ENCODE measurements at places on chromosomes 5 and 9. TPM values are rescaled to one million over a fixed set of nuclear protein-coding genes. Genes with fewer than 3 reads are reported as not detected.

The CCNJL gene
- 23.9 TPM for total RNA-seq

The FBN2 gene
- 0.82 TPM for total RNA-seq

The HACD4 gene
- total RNA-seq = 2.0 TPM

The KDM3B gene
- total RNA-seq = 70.8 TPM

The CARD9 gene
- 2.9 TPM for total RNA-seq

The TSTD2 gene
- total RNA-seq = 20.5 TPM

The SLC2A6 gene
- 20.1 TPM for total RNA-seq

The TEX53 gene
- total RNA-seq = not detected

The SLC27A6 gene
- 0.64 TPM for total RNA-seq

GRCh38 chr9:101050650-101051049, 22.1 kb downstream of the PLPPR1 start:
- no peak for DNase-seq

GRCh38 chr9:33272061-33272460, 7.2 kb downstream of the CHMP5 start:
- DNase-seq = peak; percentile 57

- DNase-seq = peak; percentile 14
Observed at GRCh38 chr9:13485068-13485596, 205.6 kb upstream of the MPDZ start.

DNA sequence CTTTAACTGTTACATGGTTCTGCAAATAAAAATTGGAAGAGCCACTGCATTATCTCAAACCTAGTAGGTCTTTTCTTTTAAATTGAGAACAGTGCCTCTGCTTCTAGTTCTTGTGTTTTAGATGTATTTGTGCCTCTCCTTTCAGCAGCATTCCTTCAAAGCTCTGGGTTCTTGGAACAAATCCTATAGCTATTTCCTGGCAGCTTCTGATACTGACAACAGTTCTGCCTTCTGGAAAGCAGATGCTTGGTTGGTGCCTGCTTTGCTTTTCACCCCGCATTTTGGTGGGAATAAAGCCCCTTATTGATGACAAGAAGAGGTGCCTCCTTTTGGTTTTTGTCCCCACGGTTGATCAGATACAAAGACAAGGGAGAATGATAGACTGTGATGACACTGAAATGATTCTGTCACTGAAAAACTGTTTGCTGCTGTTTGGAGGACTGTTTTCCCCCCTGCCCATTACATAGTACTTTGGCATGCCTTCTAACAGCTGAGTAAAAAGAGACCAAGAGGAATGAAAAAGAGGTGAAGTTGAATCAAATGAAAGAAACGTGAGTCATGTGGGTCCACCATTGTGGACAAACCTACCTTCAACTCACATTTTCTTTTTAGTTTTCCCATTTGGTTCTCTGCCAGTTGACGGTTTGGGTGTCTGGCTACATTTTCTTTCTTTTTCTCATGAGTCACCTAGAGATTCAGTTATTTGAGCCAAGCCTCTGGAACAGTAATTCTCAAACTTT, 5.6 kb downstream of the PTCD2 start:
- no peak for DNase-seq

DNA sequence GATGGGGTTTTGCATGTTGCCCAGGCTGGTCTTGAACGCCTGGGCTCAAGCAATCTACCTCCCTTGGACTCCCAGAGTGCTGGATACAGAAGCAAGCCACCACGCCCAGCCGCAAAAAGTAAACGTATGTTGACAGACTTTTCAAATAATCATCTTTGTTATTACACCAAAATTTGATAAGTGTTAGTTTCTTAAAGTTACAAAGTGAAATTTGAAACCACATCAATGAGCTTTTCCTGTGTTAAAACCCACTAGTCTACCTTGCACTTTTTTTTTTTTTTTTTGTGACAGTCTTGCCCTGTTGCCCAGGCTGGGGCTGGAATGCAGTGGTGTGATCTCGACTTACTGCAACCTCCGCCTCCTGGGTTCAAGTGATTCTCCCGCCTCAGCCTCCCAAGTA, 29.9 kb downstream of the SPACA9 start:
- no peak for DNase-seq

DNA sequence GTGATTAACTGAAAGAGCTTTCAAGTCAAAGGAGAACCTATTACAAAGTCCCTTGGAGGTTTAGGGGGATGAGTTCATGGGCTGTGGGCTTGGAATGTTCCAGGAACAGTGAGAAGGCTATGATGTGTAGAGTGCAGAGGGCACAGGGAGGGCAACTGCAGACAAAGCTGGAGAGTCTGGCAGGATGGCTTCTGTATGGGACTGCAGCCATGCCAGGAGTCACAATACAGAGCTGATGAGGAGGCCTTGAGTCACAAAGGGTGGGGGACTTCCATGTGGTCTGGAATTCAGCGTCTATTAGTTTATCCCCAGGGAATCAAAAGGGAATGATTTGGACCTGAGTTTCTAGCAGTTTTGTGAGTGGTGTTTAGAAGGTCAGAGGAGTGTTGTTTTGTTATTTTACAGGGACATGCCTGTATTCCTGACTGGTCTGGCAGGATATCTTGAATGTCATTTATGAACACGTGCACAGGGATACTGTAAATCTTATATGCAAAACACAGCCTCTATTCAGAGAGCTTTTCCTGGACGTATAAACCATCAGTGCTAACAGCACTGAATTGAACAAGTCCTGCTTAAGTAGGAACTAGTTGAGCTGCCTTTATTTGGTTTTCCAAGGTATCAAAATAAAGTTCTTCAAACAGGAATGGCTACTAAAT, 14.3 kb upstream of the TEK start:
- no peak for DNase-seq

DNA sequence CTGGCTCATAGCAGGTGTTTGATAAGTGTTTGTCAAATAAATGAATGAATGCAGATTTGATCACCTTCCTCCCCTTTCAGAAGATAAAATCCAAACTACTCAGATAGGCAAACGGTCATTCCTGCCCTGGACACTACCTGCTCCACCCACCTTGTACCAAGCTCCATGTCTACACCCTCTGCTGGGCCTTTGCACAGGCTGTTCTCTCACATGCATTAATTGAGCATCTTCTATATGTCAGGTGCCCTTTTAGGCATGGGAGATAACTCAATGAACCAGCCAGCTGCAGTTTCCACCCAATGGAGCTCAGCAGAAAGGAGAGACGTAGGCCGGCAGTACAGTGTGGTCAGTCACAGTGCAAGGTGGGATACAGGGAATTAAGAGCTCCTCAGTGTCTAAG, 102.3 kb upstream of the CPEB4 start:
- no peak for DNase-seq

GRCh38 chr9:82488313-82489200, 500.0 kb downstream of the SPATA31D1 start:
- no peak for DNase-seq

GRCh38 chr9:81971727-81972126, 16.8 kb upstream of the SPATA31D1 start:
- no peak for DNase-seq

GRCh38 chr9:127422133-127422782, 1.9 kb upstream of the ZNF79 start:
- DNase-seq = no peak

- DNase-seq = no peak
Observed at GRCh38 chr5:61620699-61621182, 288.7 kb downstream of the ZSWIM6 start.

DNA sequence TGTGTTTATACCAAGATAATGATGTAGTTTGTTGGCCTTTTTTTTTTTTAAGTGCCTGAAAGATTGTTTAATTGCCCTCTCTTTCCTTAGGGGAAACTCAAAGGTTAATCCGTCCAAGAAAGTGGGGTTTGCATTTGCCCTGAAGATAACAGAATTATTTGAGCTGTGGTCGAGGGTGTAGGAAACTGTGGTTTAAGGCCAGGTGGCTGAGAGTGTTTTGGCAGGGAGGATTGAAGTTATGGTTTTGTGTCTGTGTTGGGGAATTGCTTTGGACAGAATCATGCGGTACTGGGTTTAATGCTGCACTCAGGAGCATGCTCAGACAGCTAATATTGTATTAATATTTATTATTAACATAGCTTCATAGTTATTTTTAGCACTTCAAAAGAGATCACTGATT, 509.8 kb downstream of the EBF1 start:
- DNase-seq = no peak

GRCh38 chr5:179060116-179061008, at the start of gene ZNF354C:
Gene ZNF354C (plus strand): TSS chr5:179060373. CDS start chr5:179062069, 1,696 bp downstream.
- DNase-seq = peak; percentile 86

DNA sequence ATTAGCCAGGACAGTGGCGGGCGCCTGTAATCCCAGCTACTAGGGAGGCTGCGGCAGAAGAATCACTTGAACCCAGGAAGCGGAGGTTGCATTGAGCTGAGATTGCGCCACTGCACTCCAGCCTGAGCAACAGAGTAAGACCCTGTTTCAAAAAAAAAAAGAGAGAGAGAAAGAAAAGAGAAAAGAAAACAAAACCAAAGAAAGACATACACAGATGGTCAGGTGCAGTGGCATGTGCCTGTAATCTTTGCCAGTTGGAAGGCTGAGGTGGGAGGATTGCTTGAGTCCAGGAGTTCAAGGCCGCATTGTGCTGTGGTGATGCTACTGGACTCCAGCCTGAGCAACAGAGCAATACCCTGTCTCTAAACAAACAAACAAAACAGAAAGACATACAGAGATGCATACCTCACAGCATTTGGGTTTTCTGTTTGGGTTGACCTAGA, 10.0 kb upstream of the PSAT1 start:
- DNase-seq = no peak

DNA sequence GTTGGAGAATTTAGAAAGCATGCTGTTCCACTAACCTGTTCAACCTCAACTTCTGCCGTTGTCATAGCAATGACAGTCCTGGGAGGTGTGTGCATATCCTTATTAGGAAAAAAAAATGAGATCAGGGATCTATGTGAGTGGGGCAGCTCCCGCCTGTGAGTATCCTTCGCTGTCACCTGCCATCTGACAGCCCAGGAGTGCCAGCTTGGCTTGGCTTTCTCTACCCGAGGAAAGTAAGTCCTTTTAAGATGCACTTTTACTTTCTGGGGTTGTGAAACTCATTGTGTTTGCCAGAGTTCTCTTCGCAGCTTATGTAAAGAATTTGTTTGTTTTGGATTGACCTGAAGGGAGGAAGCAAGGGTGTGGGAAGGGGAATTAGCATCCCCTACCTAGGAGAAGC, 21.8 kb downstream of the PCDHAC2 start:
- DNase-seq = no peak
